Brain pericyte (primary cell): ENCODE measurements at places on chromosomes 4 and X.

- no peak for DNase-seq
Measured at GRCh38 chr4:100977746-100978397, 369.5 kb downstream of the PPP3CA start.

- DNase-seq = no peak
Measured at GRCh38 chr4:93710847-93711430, 117.6 kb upstream of the ATOH1 start.

DNA sequence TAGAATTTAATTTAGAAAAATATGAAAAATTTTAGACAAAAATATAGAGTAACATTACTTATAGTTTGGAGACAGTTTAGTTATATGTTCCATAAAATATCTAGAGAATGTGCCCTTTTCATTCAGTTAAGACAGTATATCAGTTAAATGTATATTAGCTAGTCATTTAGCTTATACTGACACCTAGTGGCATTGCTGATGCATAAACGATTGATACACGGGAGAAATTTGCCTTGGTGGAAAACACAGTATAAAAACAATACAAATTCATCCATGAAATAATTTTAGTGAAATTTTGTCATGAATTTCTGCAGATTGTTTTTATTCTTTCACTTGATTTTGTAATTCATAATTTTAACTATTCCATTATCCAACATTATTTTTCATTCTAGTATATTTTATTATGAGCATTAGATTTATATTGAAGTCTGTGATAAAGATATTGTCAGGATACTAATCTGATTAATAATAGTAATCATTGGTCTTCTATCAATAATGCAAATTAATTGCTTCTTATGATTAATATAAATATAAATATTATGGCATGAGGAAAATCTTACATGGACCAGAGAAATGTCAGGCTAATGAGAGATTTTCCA, 219.0 kb downstream of the TLL1 start:
- DNase-seq = no peak

DNA sequence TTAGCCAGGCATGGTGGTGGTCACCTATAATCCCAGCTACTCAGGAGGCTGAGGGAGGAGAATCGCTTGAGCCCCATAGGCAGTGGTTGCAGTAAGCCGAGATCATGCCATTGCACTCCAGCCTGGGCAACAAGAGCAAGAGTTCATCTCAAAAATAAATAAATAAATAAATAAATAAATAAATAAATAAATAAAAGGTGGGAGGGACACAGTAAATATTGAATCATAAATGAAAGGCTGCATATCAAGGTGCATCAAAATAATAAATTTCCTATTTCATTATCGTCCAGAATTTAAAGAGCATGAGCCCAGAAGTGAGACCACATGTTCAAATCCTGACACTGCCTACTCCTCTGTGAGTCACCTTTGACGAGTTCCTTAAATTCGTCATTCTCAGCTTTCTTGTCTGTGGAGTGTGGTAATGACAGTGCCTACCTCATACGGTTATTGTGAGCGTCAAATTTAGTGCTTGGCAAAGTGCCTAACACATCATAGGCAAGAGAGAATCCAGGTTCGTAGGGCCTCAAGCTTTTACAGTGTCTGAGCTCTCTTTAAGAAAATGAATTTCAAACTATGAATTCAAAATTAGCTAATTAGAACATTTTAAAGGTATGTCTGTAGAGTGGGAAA, 49.9 kb downstream of the IL15 start:
- no peak for DNase-seq

DNA sequence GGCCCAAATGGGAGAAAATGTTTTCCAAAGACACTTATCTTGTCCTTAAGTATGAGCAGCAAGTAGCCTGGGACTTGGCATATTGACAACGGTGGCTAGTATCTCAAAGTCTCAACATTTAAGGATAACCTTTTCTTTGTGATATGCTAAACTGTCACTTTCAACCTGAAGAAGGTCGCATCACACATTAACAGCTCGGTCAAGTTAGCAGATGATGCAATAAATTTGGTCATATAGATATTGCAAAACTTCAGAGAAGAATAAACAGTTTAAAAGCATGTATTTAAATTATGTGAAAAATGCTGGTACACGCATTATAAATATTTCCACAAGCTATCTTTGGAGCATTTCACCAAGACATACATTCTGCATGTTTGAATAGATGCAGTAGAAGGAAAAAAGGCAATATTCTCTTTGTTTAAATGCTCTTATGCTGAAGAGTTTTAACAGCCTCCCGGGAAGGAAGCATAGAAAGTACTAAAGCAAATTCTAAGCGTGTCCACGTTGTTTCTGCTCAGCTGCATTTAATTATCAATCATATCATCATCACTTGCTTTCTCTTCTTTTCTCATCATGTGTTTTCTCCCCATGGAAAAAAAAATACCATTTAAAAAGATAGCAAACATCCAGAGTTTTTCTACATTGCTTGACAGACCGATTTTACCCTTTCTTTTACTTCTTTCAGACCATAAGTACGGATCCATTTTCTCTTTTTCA, 24.2 kb downstream of the ARHGAP6 start:
- no peak for DNase-seq

GRCh38 chr4:54439831-54440243, 210.7 kb downstream of the PDGFRA start:
- peak; percentile 13 for DNase-seq

- DNase-seq = no peak
Measured at GRCh38 chrX:40933132-40933705, 152.0 kb upstream of the USP9X start.

DNA sequence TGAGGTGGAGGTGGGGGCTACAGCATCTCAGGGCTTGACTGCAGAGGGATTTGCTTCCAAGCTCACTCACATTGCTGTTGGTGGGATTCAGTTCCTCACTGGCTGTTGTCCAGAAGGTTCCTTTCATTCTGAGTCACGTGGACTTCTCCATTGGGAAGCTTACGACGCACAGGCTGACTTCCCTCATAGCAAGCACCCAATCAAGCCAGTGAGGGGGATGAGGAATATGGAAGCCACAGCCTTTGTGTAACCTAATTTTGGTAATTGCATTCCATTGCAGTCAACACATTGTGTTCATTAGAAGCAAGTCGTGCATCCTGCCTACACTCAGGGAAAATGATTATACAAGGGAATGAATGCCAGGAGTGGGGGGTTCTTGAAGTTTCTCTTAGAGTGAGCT, 32.7 kb upstream of the MXRA5 start:
- DNase-seq = no peak

GRCh38 chr4:138014590-138015288, 227.4 kb downstream of the SLC7A11 start:
- DNase-seq = no peak

DNA sequence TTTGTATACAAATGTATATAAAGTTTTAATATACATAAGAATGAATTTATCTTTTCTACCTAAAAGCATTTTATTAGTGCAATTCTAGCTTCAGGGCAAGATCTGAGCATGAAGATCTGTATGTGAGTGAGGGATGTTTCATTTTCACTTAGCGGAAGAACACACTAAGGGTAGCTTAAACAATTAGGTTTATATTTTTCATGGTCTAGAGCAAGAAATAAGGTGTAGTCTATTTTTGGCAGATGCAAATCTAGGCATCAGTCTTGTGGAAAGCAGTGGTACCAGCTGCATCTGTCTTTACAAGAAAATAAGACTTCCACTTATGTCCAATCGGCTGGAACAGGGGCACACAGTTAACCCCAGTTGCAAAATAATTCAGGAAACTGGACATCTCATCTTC, 433.3 kb downstream of the ADAM29 start:
- no peak for DNase-seq

- no peak for DNase-seq
Measured at GRCh38 chr4:24330172-24330571, 254.2 kb downstream of the DHX15 start.

GRCh38 chr4:42644897-42645296, 12.0 kb downstream of the ATP8A1 start:
- no peak for DNase-seq

GRCh38 chrX:77694491-77694890, 91.5 kb downstream of the ATRX start:
- no peak for DNase-seq

DNA sequence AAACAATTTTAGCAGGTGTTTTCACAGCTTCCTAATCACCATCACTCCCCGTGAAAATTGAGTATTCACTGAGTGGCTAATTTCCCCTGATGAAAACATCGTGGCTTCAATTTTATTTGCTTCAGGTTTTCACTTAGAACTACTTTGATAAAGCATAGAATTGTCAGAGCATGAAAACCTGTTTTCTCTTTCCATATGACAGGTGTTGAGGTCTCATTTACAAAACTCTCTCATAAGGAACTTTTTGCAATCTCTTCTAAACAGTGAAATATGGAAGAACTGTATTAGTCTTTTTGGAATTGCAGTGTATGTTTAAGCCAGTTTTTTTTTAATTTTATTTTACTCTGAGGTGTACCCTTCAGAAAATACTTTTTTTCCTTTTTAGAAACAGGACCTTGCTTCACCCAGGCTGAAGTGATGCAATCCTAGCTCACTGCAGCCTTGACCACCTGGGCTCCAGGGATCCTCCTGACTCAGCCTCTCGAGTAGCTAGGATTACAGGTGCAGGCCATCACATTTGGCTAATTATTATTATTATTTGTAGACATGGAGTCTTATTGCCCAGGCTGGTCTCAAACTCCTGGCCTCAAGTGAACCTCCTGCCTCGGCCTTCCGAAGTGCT, 111.2 kb upstream of the RAPGEF2 start:
- no peak for DNase-seq

- no peak for DNase-seq
Measured at GRCh38 chr4:116180157-116180601, 905.2 kb downstream of the TRAM1L1 start.

DNA sequence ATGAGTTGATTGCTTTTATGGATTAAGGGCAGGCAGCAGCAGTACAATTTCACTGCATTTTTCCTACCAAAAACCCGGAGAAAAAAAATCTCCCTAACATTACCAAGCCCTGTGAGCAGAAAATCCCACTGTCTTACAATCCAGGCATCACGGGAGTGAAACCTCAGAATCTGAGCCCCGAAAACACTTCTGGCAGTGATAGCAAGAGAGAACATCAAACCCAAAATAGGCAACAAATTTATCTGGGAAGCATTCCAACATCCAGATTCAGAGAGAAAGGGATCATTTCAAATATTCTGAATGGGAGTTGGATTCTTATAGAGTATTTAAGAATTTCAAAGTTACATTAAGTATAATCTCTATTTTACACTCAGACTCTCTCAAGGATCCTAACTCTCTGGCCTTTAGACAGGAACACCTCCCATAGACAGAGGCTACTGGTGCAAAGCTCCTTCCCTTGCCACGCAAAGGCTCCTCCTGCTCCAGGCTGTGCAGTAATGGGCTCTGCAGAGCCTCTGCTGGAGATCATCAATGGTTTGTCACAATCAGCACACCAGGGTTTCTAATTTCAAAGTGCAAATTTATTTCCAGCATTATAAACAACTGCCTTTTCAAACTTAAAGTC, 256.9 kb downstream of the PARM1 start:
- no peak for DNase-seq

DNA sequence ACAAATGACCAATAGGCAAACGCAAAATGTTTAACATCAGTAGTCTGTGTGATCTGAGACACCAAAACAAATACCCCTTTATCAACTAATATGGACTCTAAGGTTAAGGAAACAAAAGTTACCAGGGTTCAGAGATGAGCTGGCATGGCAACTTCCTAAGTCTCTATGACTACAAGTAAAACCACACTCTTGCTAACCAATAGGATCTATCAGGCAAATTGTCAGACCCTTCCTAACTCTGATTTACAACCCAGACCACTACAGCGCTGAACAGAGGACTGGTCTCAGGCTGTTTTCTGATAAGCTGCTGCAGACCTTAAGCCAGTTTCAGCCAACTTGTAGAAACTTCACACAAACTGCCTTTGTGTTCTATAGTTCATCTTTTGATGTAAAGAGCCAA, 608.0 kb downstream of the TLL1 start:
- no peak for DNase-seq

- no peak for DNase-seq
Measured at GRCh38 chr4:168854350-168854921, 155.6 kb downstream of the CBR4 start.

DNA sequence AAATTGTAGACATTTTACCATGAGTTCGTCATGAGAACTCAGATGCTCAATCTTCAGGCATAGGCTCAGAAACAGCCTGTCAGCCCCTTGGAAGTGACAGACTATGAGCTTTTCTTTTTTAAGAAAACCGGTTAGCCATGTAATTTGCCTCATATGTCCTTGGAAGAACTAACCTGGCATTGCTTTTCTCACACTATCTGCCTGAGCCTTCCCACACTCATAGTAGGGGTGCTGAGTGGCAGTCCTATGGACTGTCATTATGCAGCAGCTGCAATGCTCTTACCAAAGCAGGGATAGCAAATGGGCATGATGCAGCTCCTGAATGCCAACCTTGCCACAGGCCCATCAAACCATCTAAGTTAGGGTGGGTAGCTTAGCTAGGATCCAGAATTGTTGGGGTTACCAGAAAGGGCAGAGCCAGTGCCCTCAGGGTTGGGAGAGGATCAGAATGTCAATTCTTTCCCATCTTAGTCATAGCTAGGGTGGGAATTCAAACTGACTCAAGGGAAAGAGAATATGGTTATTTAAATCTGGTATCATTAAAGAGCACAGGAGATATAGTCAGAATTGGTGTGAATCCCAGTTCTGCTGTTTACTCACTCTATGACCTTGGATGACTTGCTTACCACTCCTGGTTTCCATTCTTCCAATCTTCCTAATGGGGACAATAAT, 230.6 kb upstream of the CPEB2 start:
- DNase-seq = no peak

DNA sequence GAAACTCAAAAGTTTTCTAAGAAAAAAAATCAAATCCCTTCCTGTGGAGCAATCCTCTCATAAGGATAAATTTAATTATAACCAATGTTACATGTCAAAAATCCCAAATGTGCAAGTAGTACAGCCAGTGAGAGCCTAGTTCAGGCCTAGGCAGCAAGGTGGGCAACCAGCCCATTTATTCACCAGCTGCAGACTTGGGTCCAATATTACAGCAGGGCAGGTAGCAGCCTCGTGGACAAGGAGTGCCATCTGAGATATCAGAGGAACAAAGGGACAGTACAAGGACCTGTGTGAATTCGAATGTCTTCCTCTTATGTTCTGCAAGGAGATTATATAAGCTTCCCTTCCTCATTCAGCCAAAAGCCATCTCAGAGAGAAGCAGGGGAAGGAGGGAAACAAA, 6.6 kb downstream of the HELQ start:
- DNase-seq = no peak

- no peak for DNase-seq
Measured at GRCh38 chr4:123397144-123398065, 810 bp downstream of the SPRY1 start.

- DNase-seq = no peak
Measured at GRCh38 chrX:35098419-35098818, 155.8 kb downstream of the FAM47B start.

GRCh38 chr4:42398171-42398870, 1.0 kb downstream of the SHISA3 start:
- DNase-seq = no peak

- no peak for DNase-seq
Measured at GRCh38 chr4:47498899-47499298, 13.8 kb downstream of the ATP10D start.

DNA sequence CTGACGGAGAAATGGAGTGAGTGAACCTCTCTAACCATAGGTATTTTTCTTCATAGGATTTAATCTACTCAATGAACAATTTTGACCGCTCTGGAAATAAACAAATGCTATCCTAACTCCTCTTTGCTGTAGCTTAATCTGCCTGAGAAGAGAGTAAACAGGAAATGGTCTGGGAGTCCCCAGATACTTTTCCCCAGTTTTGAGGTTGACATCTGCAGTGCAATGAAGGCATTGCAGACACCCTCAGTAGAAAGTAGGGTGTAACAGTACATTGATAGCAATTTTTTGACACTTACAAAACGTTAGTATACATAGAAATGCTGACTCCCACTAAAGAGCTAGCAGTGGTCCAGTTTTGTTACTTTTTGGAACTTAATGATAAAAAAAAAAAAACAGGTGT, 495.9 kb upstream of the FAM241A start:
- no peak for DNase-seq
